Mucosa of descending colon (tissue), 3 donors: ENCODE measurements at places on chromosomes 3 and 15.

GRCh38 chr3:21705769-21706168 lies 45.2 kb downstream of the ZNF385D start:
- DNase-seq, result no peak

DNA sequence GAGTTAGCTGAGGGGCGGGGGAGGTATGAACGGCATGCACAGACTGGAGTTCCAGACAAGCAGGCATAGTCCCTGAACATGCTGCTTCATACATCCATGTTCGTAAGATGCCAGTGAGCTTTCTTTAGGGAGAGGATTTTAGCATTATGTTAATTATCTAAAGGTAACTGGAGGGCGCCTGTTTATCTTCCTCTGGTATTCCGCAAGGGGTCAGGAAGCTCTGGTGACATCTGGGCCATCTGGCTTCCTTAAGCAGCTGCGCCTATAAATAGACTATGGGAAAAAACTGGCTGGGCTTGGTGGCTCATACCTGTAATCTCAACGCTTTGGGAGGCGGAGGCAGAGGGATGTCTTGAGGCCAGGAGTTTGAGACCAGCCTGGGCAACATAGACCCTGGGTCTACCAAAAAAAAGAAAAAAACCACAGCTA lies 1.5 kb upstream of the FBXO22 start:
- DNase-seq, result no peak

- no peak for DNase-seq
These were observed 665 bp downstream of the FRMD4B start for GRCh38 chr3:69385123-69385722.

GRCh38 chr3:147298511-147298982 lies 107.8 kb downstream of the ZIC4 start:
- DNase-seq, result no peak

- DNase-seq, result no peak
These were observed 113.3 kb downstream of the KLHL25 start for GRCh38 chr15:85681386-85681785.

GRCh38 chr3:129708328-129708861 lies 101.9 kb upstream of the PLXND1 start:
- no peak for DNase-seq

DNA sequence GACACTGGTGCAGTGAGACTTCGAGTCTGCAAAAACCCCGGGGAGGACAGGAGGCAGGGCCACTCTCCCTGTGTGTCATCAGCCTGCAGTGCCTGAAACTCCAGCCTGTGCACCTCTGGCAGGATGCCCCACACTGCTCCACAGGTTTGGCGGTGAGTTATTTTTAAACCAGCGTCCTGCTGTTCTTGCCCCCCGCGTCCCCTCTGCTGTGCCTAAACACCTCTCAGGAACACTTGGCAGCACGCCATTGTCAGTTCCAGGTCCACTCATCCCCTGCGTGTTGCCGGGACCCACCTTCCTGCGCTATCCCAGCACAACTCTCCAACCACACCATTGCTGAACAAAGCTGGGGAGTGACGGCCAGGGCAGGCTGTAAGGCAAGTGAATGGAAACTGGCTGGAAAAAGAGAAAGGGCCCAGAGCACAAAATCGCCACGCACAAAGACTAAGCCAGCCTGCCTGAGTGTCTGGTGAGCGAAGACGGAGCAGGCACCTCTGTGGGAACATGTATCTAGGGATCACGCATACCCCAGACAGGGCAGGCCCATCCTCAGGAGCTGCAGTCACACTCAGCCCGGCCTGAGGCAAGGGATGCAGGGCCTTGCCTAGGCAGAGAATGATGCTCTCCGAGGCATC lies 3.1 kb upstream of the PLA2G4F start:
- DNase-seq, result no peak

- no peak for DNase-seq
These were observed 679.0 kb upstream of the DPPA4 start for GRCh38 chr3:110016235-110016815.

DNA sequence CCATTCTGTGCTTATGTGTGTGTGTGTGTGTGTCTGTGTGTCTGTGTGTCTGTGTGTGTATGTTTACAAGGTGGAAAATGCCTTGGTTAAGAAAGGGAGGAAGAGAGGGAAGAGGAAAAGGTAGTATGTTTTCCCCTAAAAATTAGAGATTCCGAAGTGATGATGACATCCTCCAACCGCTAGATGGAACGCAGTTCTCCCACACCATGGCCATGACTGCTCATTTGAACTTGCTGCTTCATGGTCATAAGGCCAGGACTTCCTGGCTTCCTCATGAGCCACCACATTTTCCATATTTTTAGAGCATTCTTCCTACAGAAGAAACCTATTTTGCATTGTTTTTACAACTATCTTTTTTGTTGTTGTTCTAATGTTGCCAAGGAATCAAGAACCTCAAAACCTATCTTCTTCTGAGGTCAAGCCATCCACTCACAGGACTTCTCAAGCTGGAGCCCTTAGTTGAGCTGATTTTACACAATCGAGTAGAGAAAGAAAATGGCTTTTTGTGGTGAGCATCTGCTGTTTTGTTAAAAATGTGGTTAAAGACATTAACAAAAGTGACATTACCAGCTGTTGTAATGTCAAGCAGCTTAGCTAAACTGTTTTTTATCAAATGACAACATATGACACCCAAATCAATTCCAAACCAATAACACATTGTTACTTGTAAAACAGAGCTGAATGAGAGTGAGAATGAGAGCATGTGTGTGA lies 1091.0 kb downstream of the FHIT start:
- no peak for DNase-seq

GRCh38 chr15:85095566-85095965 lies 113.9 kb downstream of the PDE8A start:
- no peak for DNase-seq

DNA sequence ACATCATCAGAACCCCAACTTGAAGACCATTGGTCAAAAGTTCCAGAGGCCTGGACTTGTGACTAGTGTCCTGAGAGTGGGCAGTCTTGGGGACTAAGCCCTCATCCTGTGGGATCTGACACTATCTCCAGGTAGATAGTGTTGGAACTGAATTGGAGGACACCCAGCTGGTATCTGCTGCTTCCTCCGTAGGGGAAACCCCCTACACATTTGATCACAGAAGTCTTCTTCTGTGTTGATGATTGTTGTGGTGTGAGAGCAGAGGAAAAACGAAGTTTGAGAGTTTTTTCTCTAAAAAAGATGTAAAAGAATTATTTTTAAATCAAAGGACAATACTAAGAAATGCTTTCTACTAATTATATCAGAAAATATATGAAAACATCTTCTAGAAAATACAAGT lies 6.9 kb downstream of the NSMCE3 start:
- no peak for DNase-seq

DNA sequence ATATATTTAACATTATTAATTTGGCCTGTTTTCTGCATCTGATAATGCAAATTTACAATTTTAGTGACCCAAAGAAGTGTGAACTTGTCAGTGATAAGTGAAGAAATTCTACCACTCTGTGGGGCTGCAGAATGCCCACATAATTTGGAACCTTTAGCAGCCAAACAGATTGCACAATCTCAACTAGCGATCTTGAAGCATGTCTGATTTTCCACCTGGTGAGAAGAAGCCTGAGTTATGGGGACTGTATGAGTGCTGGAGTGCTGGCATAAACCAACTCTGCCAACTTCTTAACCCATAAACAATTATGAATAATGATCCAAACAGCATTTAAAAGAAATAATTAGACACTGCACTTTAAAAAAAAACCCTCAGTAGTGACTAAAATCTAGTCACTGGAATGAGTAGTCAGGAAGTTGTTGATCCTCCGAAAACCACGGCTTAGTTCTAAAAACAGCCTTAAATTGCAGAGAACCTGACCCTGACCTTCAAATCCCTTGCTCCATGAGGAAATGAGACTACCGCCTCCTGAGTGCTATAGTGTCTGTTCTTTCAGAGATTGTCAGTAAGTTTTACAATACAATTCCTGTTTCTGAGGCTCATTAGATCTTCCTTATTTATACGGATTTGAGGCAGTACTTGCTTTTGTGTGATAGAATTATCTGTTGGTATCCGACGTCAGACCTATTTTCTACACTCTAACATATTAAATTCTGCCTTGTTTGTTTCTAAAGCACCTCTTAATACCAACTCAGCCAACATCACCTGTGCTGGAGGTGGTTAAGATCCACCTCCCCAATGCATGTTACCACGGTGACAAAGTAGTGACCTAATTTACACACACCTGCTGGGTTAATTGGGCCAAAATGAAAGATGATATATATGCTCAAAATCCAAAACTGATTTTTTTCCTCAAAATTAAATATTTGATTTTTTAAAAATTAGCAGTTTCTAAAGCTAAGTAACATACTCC lies 267.7 kb downstream of the ZBTB20 start:
- no peak for DNase-seq

DNA sequence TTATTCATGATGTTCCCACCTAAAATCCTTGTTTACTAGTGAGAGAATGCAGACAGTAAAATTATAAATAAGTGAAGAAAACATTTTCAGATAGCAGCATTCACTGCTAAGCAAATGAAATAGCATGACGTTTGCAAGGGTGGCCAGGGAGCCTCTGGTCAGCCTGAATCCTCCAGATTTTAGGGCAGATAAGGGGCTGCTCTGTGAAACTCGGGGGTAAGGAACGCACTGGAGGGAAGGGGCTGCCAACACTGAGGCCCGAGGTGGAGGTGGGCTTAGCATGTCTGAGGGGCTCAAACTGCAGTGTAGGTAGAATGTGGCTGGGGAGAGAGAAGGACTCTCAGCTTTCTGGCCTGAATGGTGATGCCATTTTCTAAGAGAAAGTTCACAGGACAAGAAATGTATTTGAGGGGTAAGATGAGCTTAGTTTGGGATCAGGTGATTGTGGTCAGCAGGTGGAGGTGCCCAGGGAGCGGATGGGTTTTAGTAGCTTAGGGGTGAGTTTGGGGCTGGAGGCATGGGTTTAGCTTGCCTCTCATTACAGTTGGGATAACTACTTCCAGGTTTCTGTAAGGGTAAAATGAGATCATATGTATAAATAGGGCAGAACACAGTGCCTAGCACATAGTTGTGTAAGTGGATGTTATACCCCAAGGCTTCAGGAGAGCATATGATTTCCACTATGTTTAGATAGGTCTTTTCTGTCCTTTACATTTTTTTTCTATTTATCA lies 20.5 kb downstream of the GPR171 start:
- DNase-seq, result no peak

- no peak for DNase-seq
These were observed 48.8 kb downstream of the SENP7 start for GRCh38 chr3:101464235-101464634.

GRCh38 chr3:104180906-104181305 lies 1185.8 kb upstream of the ALCAM start:
- no peak for DNase-seq

- DNase-seq, result no peak
These were observed 193.0 kb upstream of the GOLIM4 start for GRCh38 chr3:168288511-168289401.

DNA sequence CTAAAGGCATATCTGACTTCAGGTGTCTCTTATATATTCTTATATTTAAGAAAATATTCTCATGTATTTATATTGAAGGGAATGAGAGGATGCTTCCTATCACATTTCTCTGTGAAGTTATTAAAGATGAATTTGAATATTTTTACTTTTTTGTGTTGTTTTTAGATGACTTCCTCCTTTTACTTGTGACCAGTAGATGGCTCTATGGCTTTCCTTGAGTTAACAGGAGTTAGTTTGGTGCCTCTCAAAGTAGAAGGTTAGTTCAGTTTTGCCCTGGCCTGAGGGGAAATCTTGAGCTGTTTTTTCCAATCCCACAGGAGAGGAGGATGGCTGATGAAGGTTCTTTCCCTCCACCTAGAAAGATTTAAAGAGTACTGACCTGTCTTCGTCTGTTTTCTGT lies 80.7 kb downstream of the SQOR start:
- no peak for DNase-seq

DNA sequence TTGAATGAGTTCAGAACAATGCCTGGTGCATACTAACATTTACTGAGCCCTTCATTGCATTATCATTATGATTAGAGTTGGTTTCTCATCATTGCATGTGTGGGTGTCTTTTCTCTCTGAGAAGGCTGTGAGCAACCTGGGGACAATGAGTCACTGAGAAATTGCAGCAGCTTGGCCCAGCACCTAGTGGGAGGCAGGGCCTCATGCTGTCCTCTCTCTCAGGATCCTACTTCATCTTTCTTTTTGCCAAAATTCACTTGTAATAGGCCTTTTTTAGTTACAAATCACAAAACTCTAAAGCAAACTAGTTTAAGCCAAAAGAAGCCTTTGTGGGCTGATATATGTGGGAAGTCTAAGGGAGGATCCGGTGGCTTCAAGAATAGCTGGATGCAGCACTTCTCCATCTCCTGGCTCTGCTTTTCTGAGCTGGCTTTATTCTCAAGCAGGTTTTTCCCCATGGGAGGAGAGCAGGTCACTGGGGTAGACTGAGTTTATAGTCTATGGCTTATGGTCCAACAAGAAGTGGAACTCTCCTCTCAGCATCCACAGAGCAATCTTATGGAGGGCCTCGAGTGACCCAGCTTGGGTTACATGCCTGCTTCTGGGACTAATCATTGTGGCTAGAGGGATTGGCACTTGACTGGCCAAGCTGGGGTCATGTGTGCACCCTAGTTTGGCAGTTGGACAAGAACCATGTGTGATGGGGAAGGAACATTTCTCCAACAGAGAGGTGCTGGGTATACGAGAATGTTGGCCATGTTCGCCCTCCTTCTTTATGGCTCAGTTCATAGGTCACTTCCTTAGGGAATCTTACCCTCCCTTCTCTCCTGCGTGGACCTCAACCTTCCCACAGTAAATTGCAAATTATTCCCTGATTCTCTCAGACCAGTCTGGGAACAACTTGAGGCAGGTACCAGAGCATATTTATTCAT lies 8.7 kb upstream of the CAMK1 start:
- DNase-seq, result no peak

GRCh38 chr15:45401665-45402161 lies 23.4 kb upstream of the GATM start:
- no peak for DNase-seq

DNA sequence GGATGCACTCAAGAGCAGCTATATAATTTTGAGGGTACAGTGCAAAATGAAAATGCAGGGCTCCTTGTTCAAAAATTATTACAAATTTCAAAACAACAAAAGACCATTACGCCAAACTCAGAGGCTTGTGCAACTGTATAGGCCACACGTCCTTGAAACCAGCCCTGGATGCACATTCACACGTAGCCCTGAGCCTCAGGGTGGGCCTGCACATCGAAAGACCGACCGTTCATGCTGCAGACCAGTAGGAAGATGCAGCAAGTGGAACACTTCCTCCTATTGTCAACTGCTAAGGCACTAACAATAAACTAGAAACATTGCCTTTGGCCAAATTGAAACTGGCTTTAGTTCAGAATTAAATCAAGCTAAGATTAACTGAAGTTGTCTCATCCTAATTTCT lies 174.7 kb downstream of the SHOX2 start:
- DNase-seq, result no peak

DNA sequence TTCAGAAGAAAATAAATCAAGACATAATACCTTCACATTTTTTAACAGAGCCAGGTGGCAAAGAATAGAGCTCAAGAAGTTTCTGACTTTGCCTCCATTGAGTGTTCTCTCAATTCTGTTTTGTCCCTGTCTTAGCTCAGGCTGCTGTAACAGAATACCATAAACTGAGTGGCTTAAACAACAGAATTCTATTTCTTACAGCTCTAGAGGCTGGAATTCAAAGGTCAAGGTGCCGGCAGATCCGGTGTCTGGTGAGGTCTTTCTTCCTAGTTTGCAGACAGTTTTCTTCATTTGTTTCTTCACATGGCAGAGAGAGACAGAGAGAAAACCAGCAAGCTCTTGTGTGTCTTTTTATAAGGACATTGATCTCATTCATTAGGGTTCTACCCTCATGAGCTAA lies 25.6 kb downstream of the IQCH start:
- DNase-seq, result no peak
